ENCODE measurements at places on chromosomes 3 and 15. TPM values are rescaled to one million over a fixed set of nuclear protein-coding genes. Genes with fewer than 3 reads are reported as not detected.
A peak's percentile ranks its signal among the peaks of the same experiment; 100 is the strongest.

The TRH gene
- not detected for total RNA-seq

The NRROS gene
- 2.8 TPM for total RNA-seq

The CLDN16 gene
- not detected for total RNA-seq

The ERICH6 gene
- not detected for total RNA-seq

The GLDN gene
- total RNA-seq = 0.77 TPM

DNA sequence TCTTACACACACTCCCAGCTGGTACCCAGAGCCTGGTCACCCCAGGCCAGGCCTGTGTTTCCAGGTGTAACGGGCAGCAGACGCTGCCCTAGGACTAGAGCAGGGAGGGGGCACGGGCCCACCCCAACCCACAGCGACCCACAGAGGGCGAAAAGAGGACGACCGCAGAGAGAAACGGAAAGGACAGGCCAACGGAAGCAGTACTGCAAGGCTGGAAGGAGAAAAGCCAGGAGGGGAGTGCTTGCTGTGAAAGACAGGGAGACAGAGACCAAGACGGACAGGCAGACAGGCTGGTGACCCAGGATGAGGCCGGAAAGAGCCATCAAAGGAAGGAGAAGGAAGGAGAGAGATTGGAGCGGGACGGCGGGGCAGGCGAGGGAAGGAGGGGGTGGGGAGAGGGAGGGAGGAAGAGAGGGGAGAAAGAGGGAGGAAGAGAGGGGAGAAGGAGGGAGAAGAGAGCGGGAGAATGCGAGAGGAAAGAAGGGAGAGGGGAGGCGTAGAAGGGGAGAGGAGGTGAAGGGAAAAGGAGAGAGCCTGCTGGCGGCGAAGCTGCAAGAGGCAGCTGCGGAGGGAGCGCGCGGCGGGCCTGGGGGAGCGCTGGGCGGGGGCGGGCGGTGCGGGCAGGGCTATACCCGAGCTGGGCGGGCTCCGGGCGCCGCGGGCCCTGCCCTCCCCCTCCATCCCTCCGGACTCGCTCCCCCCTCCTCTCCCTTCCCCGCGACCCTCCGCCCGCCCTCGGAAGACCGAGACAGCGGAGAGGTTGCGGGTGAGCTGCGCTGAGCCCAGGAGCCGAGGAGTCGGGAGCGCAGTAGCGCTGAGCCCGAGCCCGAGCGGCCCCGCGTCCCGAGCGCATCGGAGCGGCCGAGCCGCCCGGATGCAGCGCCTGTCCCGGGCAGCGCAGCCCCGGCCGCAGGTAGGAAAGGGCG is at the start of gene SLC6A1:
SLC6A1 (plus strand) TSS at position 732 of the 926 bp plus-strand sequence. CDS start 24,464 bp downstream, outside the sequence.
- peak; percentile 66 for DNase-seq

DNA sequence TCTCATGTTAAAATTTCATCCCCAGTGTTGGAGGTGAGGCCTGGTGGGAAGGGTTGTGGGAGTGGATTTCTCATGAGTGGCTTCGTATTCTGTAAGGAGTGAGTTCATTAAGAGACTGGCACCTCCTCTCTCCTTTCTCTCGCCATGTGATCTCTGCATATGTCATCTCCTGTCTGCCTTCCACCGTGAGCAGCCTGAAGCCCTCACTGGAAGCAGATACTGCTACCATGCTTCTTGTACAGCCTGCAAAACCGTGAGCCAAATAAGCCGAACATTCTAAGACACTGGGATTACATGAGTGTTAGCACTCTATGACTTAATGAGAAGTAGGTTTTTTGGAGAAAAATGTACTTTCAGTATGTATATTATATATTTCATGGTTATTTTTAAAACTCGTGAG is 6.8 kb upstream of the GABPB1 start:
- no peak for DNase-seq

- no peak for DNase-seq
Measured at GRCh38 chr3:44072601-44073540, 168.8 kb upstream of the TOPAZ1 start.

DNA sequence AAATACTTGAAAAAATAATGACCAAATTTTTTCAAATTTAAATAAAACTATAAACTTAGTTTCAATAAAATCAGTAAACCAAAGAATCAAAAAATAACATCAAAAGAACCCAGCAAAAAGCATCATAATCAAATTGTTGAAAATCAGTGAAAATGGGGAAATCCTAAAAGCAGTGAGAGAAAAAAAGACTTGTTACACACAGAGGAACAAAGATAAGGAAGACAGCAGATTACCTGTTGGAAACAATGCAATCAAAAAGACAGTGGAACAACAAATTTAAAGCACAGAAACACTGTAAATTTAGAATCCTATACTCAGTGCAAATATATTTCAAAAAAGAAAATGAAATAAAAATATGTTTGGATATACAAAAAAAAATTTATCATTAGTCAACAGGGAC is 156.2 kb upstream of the LMCD1 start:
- no peak for DNase-seq

- no peak for DNase-seq
Measured at GRCh38 chr3:56800130-56800831, 1.5 kb downstream of the ARHGEF3 start.

- peak; percentile 54 for DNase-seq
Measured at GRCh38 chr3:160038862-160039562, 50.4 kb downstream of the IL12A start.

GRCh38 chr3:126965526-126966080 is 17.3 kb upstream of the PLXNA1 start:
- no peak for DNase-seq

DNA sequence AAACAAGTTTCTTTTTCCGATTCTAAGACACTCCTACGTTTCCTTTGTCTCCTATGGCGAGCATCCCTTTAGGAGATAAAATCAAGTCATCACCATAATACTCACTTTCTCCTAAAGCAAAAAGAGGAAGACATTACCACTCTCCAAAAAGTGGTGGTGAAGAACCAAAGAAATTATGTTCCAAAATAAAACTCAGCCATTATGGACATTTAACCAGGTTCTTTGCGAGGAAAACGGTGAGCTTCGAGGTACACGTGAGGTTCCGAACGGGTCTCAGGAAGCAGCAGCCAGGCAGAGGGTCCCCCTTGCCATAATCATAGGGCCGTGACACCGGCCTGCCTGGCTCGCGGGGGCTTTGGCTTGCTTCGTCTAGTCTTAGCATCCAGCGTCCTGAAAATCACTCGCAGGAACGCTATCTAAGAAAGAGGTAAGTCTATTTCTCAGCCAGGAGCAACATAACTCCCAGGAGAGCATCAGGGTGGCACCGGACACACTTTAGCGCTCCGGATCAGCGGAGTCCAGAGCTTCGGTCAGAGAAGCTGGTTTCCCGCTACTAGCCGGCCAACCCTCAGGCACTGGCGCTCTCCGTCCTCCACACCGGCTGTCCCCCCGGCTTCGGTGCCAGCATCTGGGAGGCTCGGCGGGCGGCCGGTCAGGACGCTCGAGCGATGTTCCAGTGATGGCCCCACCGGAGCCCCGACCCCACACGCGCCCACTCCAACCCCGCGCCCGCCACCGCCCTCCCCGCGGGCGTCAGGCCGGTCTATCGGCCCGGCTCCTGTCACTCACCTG is 581 bp downstream of the IP6K1 start:
- DNase-seq = no peak

GRCh38 chr3:51932471-51933370 is 9.0 kb downstream of the RRP9 start:
- DNase-seq = no peak

DNA sequence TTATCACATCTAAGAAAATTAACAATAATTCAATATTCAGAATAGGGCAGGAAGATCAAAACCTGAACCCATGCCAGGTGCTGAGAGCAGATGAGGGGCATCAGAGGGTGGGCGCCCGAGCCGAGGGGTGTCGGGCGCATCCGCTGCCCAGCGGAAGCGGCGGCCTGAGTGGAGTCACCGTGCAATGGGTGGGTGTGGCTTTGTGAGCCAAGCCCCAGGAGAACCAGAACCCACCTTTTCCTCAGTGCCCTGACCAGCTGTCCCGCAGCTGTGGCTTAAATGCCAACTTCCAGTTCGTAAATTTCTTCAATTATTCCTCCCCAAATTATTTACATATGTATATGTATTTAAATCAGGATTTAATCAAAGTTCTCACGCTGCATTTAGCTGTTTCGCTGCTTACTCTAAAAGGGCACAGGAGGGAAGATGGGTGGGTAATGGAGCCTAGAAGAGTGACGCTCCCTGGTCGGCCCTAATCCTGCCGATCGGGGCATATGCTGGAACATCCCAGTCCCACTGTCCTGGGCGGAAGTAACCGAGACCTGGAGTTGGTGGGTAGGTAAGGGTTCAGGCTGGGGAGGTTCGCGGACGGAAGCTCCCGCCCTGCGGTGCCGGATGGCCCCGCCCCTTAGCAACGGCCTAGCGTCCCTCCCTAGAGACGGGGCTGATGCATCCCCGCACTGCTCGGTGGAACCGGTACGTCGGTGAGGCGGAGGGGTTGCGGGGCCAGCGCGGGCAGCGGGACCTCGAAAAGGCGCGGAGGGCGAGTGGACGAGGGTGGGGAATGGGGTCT is 1.3 kb downstream of the DNAH1 start:
- peak; percentile 91 for DNase-seq

- no peak for DNase-seq
Measured at GRCh38 chr15:94970802-94971201, 739.4 kb downstream of the MCTP2 start.

DNA sequence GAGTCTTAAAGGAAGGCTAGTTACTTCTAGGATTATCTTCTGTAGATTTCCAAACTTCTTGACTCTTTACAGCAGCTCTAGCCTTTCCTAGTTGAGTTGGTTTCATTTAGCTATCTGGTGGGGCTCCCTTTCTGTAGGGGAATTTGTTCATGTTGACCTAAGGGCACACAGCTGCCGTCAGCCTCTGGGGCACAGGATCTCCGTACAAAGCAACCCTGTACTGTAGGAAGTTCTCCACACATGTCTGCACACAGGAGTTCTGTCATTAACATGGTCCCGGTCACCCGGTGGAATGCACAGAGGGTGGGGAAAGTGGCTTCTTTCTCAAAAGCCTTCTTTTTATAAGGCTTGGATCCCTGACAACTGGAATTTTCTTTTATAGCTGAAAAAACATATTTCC is 88.7 kb upstream of the TNIK start:
- DNase-seq = no peak

- no peak for DNase-seq
Measured at GRCh38 chr3:36399933-36400332, 19.6 kb downstream of the STAC start.

- no peak for DNase-seq
Measured at GRCh38 chr3:134833453-134834163, 38.5 kb downstream of the EPHB1 start.

DNA sequence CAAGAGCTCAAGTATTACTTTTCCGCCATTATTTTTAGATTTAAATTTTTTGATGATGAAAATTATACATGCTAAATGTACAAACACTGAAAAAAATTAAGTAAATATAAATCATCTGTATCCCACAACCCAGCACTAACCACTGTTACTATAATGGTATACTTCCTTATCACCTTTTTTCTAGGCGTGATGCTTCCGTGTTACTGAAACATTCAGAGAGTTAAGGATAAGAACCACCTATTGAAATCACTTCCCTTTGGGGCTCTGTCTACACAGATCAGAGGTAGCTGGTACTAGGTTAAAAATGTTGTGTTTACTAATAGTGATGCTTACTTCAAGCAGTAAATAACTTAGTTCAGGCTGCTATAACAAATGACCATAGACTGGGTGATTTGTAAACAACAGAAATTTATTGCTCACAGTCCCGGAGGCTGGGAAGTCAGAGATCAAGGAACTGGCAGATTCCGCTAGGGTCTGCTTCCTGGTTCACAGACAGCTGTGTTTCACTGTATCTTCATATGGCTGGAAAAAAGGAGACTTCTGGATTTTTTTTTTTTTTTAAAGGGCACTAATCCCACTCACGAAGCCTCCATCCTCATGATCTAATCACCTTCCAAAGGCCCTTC is 6.4 kb downstream of the SNX4 start:
- DNase-seq = no peak

- no peak for DNase-seq
Measured at GRCh38 chr3:151174351-151174750, 28.7 kb downstream of the GPR171 start.

DNA sequence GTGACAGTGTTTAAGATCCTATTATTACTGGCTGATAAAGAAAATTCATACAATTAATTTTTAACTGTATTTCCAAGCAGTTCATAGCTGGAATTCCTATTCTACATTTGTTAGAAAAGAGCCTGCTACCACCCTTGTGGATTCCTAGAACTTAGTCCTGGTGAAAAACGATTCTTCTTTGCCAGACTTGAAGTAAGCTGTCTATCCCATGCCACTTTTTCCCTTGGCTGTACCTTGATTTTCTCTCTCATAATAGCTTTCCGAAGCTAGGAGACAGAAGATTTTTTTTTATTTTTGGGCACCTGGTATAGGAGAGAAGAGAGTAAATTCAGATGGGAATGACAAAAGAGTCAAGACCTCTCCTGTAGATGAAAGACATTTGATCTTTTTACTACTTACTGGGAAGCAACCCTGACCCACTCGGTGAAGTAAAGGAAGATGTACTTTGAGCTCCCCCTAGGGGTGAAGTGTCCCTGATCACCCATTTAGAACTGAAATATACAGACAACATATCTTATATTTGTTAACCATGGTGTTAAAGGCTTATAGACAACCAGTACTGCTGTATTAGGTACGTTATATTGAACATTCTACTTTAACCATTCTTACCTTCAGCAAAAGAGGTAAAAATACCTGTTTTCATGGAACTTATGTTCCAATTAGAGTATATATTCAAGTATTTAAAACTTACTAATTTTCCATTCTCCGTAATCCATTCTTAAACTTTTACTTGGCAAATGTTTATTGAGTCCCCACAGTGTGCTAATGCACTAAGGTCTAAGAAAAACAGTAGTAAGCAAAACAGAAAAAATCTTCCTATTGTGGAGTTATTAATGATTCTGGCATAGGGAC is 36.2 kb upstream of the C3orf38 start:
- peak; percentile 41 for DNase-seq

All from H9 (cell line).